ENCODE measurements at places on chromosomes 3 and 15. TPM values are rescaled to one million over a fixed set of nuclear protein-coding genes. Genes with fewer than 3 reads are reported as not detected.

GRCh38 chr3:60365360-60365759 lies 885.9 kb downstream of the FHIT start:
- H3K4me3 ChIP-seq: no peak overlapping the region
- DNase-seq: no peak
- H3K36me3 ChIP-seq: no peaks in the 10 kb centered on the region
- H3K27me3 ChIP-seq: no peaks in the 10 kb centered on the region
- H3K4me1 ChIP-seq: no peaks in the 10 kb centered on the region

- no peak for DNase-seq
- no peak overlapping the region for H3K4me3 ChIP-seq
- no peaks in the 10 kb centered on the region for H3K4me1 ChIP-seq
Measured at GRCh38 chr3:109963831-109964230, 626.5 kb upstream of the DPPA4 start.

DNA sequence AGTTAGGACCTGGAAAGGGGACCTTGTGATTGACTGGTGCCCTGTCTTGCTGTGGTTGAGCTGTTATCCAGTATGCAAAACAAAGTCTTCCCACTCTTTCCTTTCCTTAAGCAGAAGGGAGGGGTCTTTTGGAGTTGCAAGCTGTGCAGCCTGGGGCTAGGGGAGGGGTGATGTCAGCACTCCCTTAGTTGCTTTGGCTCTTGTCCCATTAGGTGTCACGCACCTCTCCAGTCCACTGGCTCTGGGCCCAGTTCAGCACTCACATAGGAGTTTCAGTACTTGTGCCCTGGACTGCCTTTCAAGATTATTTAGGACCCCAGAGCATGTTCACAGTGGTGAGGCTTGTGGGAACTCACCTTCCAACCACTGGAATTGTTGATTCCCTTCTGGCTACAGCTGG lies 238.5 kb downstream of the DOCK3 start:
- H3K4me3 ChIP-seq: no peak overlapping the region
- H3K27ac ChIP-seq: no peak overlapping the region
- H3K27me3 ChIP-seq: no peaks in the 10 kb centered on the region
- no peaks in the 10 kb centered on the region for H3K36me3 ChIP-seq
- H3K4me1 ChIP-seq: no peaks in the 10 kb centered on the region

- no peaks in the 10 kb centered on the region for H3K4me1 ChIP-seq
- H3K27me3 ChIP-seq: no peaks in the 10 kb centered on the region
- H3K36me3 ChIP-seq: no peaks in the 10 kb centered on the region
- DNase-seq: no peak
- H3K27ac ChIP-seq: no peak overlapping the region
Measured at GRCh38 chr3:189778340-189778950, 147.3 kb downstream of the TP63 start.

IDH3A gene
- total RNA-seq: 78.3 TPM

IL5RA gene
- total RNA-seq: 5.6 TPM

CHRFAM7A gene
- total RNA-seq: 9.6 TPM

HRG gene
- total RNA-seq: not detected

Data from lower lobe of right lung (tissue), 2 donors.